Mammary epithelial cell (primary cell): ENCODE measurements at places on chromosomes 5 and 9.
A peak's percentile ranks its signal among the peaks of the same experiment; 100 is the strongest.

DNA sequence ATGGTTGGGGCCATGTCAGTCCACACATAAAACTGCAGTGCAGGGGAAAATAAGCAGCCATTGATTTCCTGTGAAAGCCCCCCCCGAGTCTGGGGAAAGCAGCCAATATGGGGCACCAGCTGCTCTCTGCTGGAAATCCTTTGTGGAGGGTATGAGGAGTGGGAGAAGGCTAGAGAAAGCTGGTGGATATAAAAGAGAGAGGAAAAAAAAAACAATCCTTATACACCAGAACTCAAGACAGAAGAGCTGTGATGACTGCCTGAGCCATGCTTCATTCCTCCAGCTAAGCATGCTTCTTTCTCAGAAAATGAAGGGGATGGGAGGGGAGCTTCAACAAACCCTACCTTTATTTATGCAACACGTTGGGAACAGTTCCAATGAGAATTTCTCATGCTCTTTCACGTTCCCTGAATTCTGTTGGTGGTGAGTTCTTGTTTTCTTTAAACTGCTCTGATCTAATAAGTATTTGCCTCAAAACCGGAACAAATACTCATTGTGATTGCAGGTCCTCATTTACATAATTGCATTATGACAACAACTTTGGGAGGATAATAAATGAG is 688.0 kb upstream of the SEMA6A start:
- DNase-seq: no peak

DNA sequence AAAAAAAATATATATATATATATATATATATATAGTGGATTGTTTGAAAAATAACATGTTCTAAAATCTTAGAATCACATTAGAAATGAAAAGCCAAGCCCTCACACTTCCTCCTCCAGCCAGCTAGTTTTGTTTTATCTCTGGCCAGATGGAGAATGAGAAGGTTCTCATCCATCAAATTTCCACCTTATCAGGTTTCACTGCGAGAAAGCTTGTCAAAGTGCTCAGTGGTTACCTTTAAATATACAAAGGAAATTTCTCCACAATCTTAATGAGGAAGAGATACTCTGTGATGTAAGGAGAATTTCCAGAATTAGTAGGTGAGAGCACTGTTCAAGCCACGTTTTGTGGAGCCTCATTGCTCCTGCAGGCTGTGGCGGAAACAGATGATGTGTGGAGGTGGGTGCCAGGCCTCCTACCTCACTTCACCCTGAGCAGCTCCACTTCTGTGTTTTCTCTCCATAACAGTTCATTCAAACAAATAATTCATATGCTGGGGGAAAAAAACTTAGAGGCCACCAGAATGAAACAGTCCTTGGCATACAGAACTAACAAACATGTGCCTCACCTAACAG is 71.9 kb downstream of the CDK5RAP2 start:
- DNase-seq: no peak

DNA sequence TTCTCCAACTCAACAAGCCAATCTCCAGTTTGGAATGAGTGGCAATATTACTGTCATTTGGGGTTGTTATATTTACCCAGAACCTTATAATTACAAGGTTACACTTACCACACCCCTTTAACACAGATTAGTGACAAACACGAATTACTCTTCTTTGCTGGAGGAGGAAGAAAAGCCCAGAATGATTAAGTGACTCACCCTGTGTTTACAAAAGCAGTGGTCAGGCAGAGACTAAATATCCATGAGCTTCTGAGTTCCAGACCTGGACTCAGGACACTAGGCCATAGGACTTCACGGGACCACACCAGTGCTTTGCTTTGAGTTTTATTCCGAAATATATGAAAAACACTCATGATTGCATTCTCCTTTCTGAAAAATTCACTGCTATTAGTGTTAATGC is 370.8 kb downstream of the TLE1 start:
- peak; percentile 21 for DNase-seq

- no peak for DNase-seq
These were observed 644.9 kb downstream of the CCDC171 start for GRCh38 chr9:16197578-16198370.

DNA sequence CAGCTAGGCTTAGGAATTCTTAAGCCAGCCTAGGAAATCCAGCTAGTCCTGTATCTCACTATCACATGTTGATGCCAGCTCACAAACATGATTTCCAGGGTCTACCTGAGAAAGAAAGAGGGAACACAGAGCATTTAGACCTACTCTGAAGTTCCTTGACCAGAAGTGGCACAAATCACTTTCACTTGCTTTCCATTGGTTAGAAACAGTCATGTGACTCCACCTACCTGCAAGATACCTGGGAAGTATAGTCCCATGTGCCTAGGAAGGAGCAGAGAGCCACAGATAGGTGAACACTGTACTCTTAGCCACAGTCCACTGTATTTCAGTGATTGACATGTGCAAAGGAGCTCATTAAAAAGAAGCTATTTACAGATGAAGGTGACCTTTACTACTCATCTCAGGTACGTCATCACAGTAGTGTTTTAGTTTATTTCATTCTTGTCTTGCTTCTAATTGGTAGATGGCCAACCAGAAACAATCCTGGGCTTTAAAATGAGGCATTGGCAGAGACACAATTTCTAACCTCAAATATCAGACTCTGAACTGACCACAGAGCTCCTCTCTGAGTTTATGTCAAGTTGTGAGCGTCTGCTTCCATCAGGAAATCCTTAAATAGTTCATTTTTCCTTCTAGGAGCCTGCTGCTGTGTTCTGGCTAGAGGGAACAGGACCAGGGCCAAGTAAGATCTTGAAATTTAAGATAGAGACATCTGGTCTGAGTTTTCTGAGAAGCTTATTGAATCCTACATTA is 340.7 kb downstream of the TLE4 start:
- no peak for DNase-seq

DNA sequence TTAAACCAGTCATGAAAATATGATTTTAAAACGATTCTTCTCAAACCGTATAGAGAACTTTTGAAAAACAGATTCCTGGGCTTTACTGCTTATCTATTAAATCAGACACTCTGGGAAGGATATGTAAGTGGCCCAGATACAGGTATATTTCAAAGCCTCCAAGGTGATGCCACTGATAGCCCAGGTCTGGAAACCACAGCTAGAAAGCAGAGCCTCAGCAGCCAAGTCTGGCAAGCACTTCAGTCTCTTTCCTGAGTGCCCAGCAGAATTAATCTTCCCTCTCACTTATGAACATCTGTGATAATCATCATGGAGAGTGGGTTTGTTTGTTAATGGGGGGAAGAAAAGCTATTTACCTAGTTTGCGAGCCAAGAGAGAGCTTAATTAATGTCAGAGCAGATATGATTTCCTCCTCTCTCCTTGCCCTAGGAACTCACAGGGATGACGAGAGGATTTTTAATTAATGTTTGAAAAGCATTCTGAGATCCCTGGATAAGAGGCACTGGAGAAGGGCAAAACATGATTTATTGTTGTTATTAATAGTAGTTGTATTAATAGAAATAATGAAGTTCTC is 368.4 kb downstream of the TLE1 start:
- DNase-seq: no peak

- DNase-seq: no peak
These were observed 68.5 kb downstream of the GHR start for GRCh38 chr5:42491699-42492098.

DNA sequence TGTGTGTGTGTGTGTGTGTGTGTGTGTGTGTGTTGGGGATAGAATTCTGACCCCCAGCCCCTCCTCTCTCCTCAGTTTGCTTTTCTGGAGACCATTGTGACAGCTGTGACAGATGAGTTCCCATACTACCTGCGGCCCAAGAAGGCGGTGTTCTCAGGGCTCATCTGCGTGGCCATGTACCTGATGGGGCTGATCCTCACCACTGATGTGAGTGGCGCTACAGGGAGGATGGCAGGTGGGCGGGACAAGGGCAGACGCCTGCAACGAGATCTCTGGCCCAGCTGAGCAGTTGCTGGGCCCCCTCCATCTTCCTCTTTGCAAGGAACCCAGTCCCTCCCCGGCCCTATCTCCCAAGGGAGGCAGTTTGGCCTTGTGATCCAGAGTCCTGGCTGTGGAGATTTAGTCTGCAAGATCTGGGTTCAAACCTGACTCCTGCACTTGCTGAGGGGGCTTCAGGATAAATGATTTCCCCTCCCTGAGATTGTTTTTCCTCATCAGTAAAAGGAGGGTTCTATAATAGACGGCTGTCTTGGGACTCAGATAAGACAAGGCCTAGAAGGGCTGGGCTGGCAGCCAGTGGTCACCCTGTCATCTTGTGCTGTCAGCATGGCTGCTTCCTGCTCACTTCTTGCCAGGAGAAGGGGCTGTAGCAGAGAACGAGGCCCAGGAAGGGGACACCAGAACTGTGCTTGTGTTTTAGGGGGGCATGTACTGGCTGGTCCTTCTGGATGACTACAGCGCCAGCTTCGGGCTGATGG is 14.1 kb downstream of the SLC6A7 start:
- no peak for DNase-seq

- no peak for DNase-seq
These were observed 68.8 kb upstream of the NTRK2 start for GRCh38 chr9:84600739-84601138.

GRCh38 chr9:113446323-113446740 is 17.2 kb upstream of the RGS3 start:
- DNase-seq: peak; percentile 24
